ENCODE measurements at places on chromosomes 13 and 19. TPM values are rescaled to one million over a fixed set of nuclear protein-coding genes. Genes with fewer than 3 reads are reported as not detected.
A peak's percentile ranks its signal among the peaks of the same experiment; 100 is the strongest.

NCAN gene
- 0.10 TPM for total RNA-seq

C3 gene
- total RNA-seq = 5.9 TPM

CNN1 gene
- 0.48 TPM for total RNA-seq

ERICH4 gene
- total RNA-seq = not detected

MISP gene
- not detected for total RNA-seq

SPACA4 gene
- total RNA-seq = not detected

NCR1 gene
- not detected for total RNA-seq

ZSCAN5C gene
- not detected for total RNA-seq

DNA sequence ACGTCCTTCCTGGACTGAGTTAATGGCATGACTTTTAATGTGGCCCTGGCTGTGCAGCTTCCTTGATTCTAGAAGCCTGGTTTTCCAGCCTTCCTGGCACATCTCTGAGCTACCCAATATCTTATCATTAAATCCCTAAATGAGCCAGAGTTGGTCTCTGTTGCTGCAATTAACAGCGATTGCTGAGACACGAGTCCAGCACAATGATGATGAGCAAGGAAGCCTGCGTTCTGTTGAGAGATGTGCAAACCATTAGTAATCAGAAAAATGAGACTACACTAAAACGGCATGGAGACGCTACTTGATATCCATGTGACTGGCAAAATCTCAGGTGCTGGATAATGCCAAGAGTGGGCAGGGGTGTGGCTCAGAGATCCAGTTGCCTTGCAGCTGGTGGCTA is 26.2 kb downstream of the GPR42 start:
- no peak overlapping the region for H3K4me3 ChIP-seq
- no peaks in the 10 kb centered on the region for H3K27me3 ChIP-seq
- H3K36me3 ChIP-seq = no peaks in the 10 kb centered on the region
- peaks cover 9% of the 10 kb centered on the region for H3K4me1 ChIP-seq
- no peak overlapping the region for H3K27ac ChIP-seq
- no peak for DNase-seq

- H3K27ac ChIP-seq = no peak overlapping the region
- no peaks in the 10 kb centered on the region for H3K27me3 ChIP-seq
- H3K4me3 ChIP-seq = no peak overlapping the region
- no peaks in the 10 kb centered on the region for H3K36me3 ChIP-seq
- H3K4me1 ChIP-seq = no peaks in the 10 kb centered on the region
Observed at GRCh38 chr13:73610799-73611592, 523.2 kb downstream of the KLF12 start.

- no peaks in the 10 kb centered on the region for H3K27me3 ChIP-seq
- no peaks in the 10 kb centered on the region for H3K36me3 ChIP-seq
- H3K4me1 ChIP-seq = no peaks in the 10 kb centered on the region
- DNase-seq = no peak
Observed at GRCh38 chr13:53217194-53217593, 188.6 kb downstream of the OLFM4 start.

DNA sequence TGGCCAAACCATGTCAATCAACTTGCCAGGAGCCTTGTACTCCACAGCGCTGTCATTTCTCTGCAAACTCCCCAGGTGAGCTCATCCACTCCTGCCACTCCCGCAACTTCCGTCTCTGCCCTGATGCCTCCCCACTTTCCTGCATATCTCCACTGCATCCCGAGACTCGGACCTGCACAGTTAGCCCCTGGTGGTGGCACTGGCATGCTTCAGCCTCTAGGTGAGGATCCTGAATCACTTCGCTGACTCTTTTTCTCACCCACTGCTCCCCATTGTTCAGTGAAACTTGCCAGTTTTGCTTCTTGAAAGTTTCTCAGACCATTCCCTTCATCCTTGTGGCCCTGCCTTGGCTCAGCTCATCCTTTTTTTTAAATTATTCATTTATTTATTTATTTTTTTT is 3.4 kb upstream of the CTU1 start:
- H3K4me3 ChIP-seq = no peak overlapping the region
- H3K27ac ChIP-seq = no peak overlapping the region
- H3K4me1 ChIP-seq = no peaks in the 10 kb centered on the region
- H3K36me3 ChIP-seq = no peaks in the 10 kb centered on the region

- no peak overlapping the region for H3K27ac ChIP-seq
- no peaks in the 10 kb centered on the region for H3K27me3 ChIP-seq
- H3K36me3 ChIP-seq = no peaks in the 10 kb centered on the region
- H3K4me1 ChIP-seq = no peaks in the 10 kb centered on the region
- no peak overlapping the region for H3K4me3 ChIP-seq
Observed at GRCh38 chr13:62721893-62722292, 1306.2 kb upstream of the PCDH20 start.

- peaks cover 3% of the 10 kb centered on the region for H3K27me3 ChIP-seq
- no peaks in the 10 kb centered on the region for H3K36me3 ChIP-seq
- no peak for DNase-seq
- no peaks in the 10 kb centered on the region for H3K4me1 ChIP-seq
- H3K27ac ChIP-seq = no peak overlapping the region
Observed at GRCh38 chr13:109782823-109783431, 3.5 kb downstream of the IRS2 start.

DNA sequence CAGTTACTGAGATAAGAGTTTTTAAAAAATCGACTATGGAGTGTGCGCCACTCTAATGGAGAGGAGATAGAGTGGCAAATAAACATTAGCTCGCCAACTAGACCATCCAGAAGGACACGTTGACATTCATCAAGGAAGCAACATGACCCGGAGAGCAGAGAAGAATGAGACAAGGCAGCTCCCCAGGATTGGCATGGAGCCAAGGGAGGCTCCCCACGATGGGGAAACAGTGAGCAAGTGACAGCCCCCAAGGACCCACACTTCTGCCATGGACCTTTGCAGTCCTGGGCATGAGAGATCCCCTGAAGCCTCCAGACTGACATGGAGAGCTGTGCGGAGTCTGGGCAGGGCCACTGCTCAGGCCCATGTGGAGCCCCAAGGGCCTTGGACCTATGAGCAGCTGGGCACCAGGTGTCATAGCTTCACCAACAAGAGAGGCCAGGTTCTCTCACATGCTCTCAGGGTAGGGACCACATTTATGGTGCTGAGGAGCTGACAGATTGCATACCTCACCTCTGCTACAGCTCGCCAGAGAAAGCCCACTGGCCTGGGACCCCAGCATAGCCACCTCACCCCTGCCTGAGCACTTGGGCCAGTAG is 6.7 kb downstream of the SIGLEC6 start:
- H3K4me1 ChIP-seq = no peaks in the 10 kb centered on the region
- no peaks in the 10 kb centered on the region for H3K36me3 ChIP-seq
- H3K27me3 ChIP-seq = no peaks in the 10 kb centered on the region
- H3K4me3 ChIP-seq = no peak overlapping the region
- no peak for DNase-seq

GRCh38 chr13:40982772-40983171 is 36.3 kb downstream of the ELF1 start:
- peak overlapping the region; percentile 16 for H3K4me3 ChIP-seq
- peaks cover 6% of the 10 kb centered on the region for H3K36me3 ChIP-seq
- peak; percentile 84 for DNase-seq
- H3K27me3 ChIP-seq = no peaks in the 10 kb centered on the region
- H3K4me1 ChIP-seq = peaks cover 16% of the 10 kb centered on the region

DNA sequence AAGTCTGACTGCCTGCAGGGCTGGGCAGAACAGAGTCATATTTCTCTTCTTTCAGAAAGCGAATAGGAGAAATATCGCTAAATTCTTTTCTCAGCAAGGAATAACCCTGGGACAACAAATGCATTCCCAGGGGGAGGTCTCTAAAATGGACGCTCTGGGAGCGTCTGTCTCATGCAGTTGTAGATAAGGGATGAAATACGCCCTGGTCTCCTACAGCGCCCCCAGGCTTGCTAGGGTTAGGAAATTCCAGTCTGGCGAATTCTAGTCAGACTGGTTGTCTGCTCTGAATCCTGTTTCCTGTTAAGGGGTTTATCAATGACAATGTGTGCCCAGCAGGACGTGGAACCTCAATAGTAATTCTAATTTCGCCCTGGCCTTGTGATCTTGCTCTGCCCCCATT is 1214.1 kb downstream of the DIAPH3 start:
- no peak overlapping the region for H3K27ac ChIP-seq
- no peaks in the 10 kb centered on the region for H3K4me1 ChIP-seq

DNA sequence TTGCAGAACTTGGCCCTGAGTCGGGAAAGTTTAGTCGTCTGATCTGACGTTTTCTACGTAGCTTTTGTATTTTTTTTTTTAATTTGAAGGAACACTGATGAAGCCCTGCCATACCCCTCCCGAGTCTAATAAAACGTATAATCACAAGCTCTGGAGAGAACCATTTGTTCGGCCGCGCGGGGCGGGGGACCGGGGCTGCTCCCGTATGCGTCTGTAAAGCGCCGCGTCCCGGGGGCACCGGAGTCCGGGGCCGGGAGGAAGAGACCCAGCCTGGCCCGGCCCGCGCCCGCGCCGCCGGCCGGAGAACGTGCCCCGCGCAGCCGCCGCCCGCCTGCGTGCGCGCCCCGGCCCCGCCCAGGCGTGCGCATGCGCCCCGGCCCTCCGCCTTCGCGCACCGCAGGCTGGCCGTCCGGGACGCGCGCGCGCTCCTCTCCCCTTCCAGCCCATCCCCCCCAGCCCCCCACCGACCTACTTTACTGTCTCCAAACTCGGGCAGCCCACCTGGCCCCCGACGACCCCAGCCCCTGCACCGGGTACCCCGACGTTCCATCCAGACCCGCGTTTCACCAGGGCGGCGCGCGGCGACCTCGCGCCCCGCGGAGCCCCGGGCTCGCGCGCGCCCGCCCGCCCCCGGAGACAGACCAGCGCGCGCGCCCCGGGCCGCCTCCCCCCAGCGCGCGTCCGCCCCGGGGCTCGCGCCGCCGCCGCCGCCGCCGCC is 785 bp upstream of the USF2 start:
- H3K36me3 ChIP-seq = peaks cover 28% of the 10 kb centered on the region
- peak overlapping the region; percentile 82 for H3K4me3 ChIP-seq
- no peaks in the 10 kb centered on the region for H3K27me3 ChIP-seq
- H3K27ac ChIP-seq = peak overlapping the region; percentile 96

DNA sequence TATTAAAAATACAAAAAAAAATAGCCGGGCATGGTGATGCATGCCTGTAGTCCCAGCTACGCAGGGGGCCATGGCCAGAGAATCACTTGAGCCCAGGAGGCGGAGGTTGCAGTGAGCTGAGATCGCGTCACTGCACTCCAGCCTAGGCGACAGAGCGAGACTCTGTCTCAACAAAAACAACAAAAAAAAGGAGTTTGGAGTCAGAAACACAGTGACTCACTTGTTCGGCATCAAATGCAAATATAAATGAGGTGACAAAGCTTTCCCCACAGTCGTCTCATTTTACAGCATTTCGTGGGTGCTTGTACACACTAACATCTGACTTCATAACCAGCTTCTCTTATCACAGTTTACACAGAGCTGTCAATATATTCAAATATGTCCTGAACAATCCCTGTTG is 11.0 kb downstream of the ZNF665 start:
- H3K4me3 ChIP-seq = no peak overlapping the region
- H3K27ac ChIP-seq = no peak overlapping the region
- H3K4me1 ChIP-seq = no peaks in the 10 kb centered on the region
